LNCaP clone FGC (cell line): ENCODE measurements at places on chromosomes 2 and 18.

- no peak for DNase-seq
Measured at GRCh38 chr2:62221141-62221540, 25.2 kb downstream of the B3GNT2 start.

- no peak for DNase-seq
Measured at GRCh38 chr2:96345438-96345837, 9.9 kb downstream of the NCAPH start.

- DNase-seq = no peak
Measured at GRCh38 chr2:230267556-230267955, 42.0 kb downstream of the SP140 start.

DNA sequence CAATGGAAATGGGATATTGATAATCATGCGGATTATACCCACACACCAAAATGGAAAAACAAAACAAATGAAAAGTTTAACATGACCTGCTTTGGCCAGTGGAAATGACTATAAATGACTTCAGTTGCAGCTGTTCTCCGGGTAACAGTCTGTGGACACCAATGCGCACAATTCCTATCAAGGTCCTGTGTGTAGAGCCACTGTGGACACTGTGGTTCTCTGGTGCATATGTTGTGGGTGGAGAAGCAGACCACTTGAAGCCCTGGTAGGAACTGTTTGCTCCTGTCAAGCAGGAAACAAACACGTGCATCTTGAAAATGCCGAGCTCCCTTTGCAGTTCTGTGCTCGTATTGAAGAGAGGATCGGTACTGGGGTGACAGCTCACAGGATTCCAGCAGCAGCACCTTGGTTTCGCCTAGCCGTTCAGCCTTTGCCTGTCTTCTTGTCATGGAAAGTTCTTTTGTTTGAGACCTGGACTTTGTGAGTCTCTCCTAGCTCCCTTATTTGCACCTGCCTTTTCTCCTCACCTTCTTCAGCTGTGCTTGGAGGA is 32.9 kb downstream of the NCK2 start:
- DNase-seq = no peak

GRCh38 chr2:203310688-203311436 is 17.3 kb upstream of the ABI2 start:
- no peak for DNase-seq

GRCh38 chr2:150630587-150631235 is 143.2 kb upstream of the RND3 start:
- no peak for DNase-seq

DNA sequence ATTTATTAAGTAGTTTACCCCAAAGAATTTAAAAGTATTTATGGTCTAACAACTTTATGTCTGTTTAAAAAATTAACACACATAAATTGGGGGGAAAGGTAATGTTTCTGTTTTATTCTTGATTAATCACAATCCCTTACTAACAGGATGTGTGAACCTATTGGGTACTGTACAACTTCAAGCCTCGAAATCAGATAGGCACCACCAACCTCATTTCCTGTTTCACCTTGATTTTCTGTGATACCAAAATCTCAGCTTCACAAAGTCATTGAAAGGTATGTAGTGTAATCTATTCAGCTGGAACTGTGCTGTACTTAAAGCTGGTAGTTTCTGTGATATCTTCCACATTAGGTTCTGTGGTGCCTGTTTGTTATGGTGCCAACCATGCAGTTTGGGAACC is 4.0 kb downstream of the RNMT start:
- DNase-seq = no peak

DNA sequence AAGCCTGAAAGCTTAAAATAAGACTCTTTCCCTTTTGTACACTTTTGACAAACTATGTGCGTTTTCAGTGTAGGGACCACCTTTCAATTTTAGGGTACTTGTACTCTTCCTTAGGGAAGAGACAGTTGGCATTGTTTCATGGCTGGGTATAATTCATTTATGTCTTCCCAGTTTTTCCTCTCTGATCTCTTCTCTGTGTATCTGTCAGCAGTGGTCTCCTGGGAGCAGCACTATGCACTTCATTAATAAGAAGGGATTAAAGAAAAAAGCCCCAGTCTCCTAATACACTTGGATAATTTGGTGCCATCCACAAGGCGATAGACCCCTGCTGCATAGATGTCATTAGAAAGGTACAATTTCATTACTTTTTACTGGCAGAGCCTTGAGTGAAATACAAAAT is 12.1 kb downstream of the AQP4 start:
- no peak for DNase-seq

- peak; percentile 84 for DNase-seq
Measured at GRCh38 chr18:32167980-32168730, 21.7 kb upstream of the MEP1B start.
